ENCODE measurements at places on chromosomes 5 and 9. TPM values are rescaled to one million over a fixed set of nuclear protein-coding genes. Genes with fewer than 3 reads are reported as not detected.

- no peak for DNase-seq
- no peak overlapping the region for H3K4me3 ChIP-seq
- H3K27ac ChIP-seq, result no peak overlapping the region
- H3K36me3 ChIP-seq, result no peaks in the 10 kb centered on the region
- H3K4me1 ChIP-seq, result peaks cover 8% of the 10 kb centered on the region
- H3K27me3 ChIP-seq, result peaks cover 41% of the 10 kb centered on the region
These were observed 4.8 kb downstream of the GAS1 start for GRCh38 chr9:86942281-86943200.

DNA sequence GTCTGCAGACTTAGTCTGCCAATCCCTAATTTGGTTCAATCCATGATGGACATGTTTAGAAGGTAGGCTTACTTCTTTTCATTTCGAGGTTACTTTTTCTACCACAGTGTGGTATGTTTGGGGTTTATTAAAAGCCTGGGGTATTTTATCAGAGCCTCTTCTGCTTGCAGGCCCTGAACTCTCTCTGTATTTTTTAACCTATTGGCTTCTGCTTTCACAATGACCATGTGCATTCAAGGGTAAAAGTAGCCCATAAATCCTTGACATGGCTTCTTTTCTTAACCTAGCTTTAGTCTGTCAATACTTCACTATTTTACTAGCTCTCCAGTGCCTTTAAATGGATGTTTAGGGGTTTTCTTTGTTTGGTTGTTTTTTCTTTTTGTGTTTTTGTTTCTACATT lies 286.6 kb downstream of the FER start:
- no peaks in the 10 kb centered on the region for H3K27me3 ChIP-seq
- no peak overlapping the region for H3K27ac ChIP-seq
- H3K36me3 ChIP-seq, result no peaks in the 10 kb centered on the region
- H3K4me3 ChIP-seq, result no peak overlapping the region
- DNase-seq, result no peak
- no peaks in the 10 kb centered on the region for H3K4me1 ChIP-seq

DNA sequence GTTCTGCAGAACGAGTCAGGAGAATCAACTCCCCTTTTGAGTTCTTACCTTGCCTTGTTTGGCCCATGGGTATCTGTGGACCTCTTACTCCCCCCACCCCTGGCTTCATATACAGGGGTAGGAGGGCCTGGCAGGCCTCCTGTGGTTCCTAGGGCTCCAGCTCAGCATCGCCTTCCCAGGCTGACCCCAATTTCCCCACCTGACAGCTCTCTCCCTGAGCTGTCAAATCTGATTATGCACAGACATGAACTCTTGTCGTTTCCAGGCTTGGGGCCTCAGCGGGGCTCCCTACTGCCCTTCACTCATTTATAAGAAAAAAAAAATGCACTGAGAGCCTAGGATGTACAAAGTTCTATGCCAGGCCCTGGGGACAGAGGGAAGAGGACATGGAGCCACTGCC lies 67.9 kb downstream of the PTPN3 start:
- H3K27ac ChIP-seq, result no peak overlapping the region
- H3K27me3 ChIP-seq, result no peaks in the 10 kb centered on the region
- H3K4me3 ChIP-seq, result no peak overlapping the region
- H3K36me3 ChIP-seq, result no peaks in the 10 kb centered on the region
- no peaks in the 10 kb centered on the region for H3K4me1 ChIP-seq

DNA sequence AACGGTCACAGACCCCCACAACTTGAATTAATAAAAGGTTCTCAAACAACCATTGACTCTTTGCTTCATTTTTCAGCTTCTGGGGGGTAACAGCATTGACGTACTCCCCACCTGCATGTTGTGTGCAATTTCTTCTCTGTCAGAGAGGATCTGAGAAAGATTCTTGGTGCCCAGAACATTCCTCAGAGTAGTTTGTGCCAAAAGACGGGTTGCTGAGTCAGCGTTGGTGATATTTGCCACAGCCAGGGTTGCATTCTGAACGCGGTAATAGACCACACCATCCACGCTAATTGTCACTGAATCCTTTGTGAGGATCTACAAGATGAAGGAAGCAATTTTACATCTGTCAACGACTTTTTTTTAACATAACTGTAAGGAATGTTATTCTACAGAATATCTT lies 21.0 kb downstream of the STOM start:
- no peak for DNase-seq
- no peak overlapping the region for H3K27ac ChIP-seq
- H3K27me3 ChIP-seq, result no peaks in the 10 kb centered on the region
- H3K4me1 ChIP-seq, result no peaks in the 10 kb centered on the region

DNA sequence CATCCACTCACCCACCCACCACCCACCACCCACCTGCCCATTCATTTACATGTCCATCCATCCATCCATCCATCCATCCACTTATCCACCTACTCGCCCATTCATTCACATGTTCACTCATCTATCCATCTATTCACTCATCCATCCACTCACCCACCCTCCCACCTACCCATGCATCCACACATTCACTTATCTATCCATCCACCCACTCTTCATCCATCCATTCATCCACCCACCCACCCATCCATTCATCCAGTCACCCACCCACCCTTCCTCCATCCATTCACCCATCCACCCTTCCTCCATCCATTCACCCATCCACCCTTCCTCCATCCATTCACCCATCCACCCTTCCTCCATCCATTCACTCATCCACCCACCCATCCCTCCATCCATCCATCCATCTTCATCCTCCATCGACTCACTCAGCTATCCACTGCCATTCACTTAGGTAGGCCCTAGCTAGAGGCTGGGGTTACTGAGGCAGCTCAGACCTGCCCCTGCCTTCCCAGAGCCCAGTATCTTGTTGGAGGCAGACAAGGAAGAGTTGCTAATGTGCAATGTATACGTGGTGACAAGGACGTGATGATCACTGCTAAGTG lies 12.7 kb downstream of the TSPAN17 start:
- H3K4me3 ChIP-seq, result no peak overlapping the region
- DNase-seq, result no peak
- no peaks in the 10 kb centered on the region for H3K27me3 ChIP-seq
- peaks cover 30% of the 10 kb centered on the region for H3K4me1 ChIP-seq

- no peak for DNase-seq
- H3K4me3 ChIP-seq, result no peak overlapping the region
- no peak overlapping the region for H3K27ac ChIP-seq
- H3K27me3 ChIP-seq, result no peaks in the 10 kb centered on the region
- peaks cover 15% of the 10 kb centered on the region for H3K36me3 ChIP-seq
These were observed 21.6 kb downstream of the SLC46A2 start for GRCh38 chr9:112869041-112869529.

DNA sequence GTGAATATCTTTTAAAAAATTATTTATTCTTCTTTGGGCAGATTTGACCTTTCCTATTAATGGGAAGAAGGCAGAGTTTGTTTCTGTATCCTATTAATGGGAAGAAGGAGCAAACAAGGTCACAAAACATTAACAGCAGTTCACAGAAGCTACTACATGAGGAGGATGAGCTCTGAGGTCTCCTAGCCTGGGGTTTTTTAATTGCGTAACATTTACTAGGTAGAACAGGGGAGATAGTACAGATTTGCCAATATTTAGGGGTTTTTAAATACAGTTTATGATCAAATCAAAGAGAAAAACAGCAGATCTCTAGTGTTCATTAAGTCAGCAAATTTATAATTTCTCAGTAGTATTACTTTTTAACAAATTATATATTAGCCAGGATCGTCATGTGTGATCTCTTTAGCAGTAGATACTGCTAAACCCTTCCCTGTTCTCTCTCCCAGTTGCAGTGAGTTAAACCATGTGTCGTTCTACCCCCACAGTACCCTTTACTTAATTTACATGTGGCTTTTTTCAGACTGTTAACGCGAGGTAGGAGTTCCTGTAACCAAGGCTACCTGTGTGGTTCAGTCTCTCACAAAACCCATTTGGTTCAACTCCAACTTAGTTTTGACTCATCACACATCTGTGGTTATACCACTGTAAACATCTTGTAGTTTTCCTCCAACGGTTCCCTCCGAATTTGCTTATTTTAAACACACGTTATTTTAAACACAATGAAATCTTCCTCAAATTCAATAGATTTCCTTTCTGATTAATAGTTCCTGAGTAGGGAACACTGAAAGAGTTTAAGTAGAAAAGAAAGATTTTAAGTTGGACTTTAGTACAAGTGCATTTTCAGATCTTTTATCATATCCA lies 13.3 kb downstream of the SLC25A46 start:
- peaks cover 45% of the 10 kb centered on the region for H3K36me3 ChIP-seq
- H3K4me1 ChIP-seq, result no peaks in the 10 kb centered on the region

GRCh38 chr5:34584165-34584564 lies 72.0 kb upstream of the RAI14 start:
- no peaks in the 10 kb centered on the region for H3K27me3 ChIP-seq
- no peaks in the 10 kb centered on the region for H3K36me3 ChIP-seq
- H3K4me3 ChIP-seq, result no peak overlapping the region
- no peaks in the 10 kb centered on the region for H3K4me1 ChIP-seq
- H3K27ac ChIP-seq, result no peak overlapping the region

GRCh38 chr5:147708708-147709107 lies 73.8 kb downstream of the JAKMIP2 start:
- DNase-seq, result no peak
- H3K4me3 ChIP-seq, result no peak overlapping the region
- no peaks in the 10 kb centered on the region for H3K36me3 ChIP-seq
- H3K27ac ChIP-seq, result no peak overlapping the region
- H3K4me1 ChIP-seq, result no peaks in the 10 kb centered on the region

GRCh38 chr9:36268007-36268427 lies 9.8 kb upstream of the GNE start:
- DNase-seq, result no peak
- no peaks in the 10 kb centered on the region for H3K27me3 ChIP-seq
- H3K36me3 ChIP-seq, result no peaks in the 10 kb centered on the region
- H3K27ac ChIP-seq, result no peak overlapping the region

- H3K36me3 ChIP-seq, result no peaks in the 10 kb centered on the region
- no peaks in the 10 kb centered on the region for H3K27me3 ChIP-seq
- no peak overlapping the region for H3K27ac ChIP-seq
- no peak overlapping the region for H3K4me3 ChIP-seq
These were observed 1534.3 kb downstream of the MAT2B start for GRCh38 chr5:165039748-165040147.

- no peaks in the 10 kb centered on the region for H3K27me3 ChIP-seq
- no peak for DNase-seq
- H3K4me1 ChIP-seq, result no peaks in the 10 kb centered on the region
- H3K4me3 ChIP-seq, result no peak overlapping the region
These were observed 34.3 kb downstream of the ZNF462 start for GRCh38 chr9:106897236-106897635.

GRCh38 chr5:132325691-132326090 lies 31.5 kb downstream of the SLC22A4 start:
- no peaks in the 10 kb centered on the region for H3K36me3 ChIP-seq
- H3K27me3 ChIP-seq, result no peaks in the 10 kb centered on the region
- no peak overlapping the region for H3K27ac ChIP-seq
- no peak for DNase-seq
- no peaks in the 10 kb centered on the region for H3K4me1 ChIP-seq

- H3K4me1 ChIP-seq, result no peaks in the 10 kb centered on the region
- DNase-seq, result no peak
- no peak overlapping the region for H3K4me3 ChIP-seq
- H3K36me3 ChIP-seq, result no peaks in the 10 kb centered on the region
- peaks cover 12% of the 10 kb centered on the region for H3K27me3 ChIP-seq
- no peak overlapping the region for H3K27ac ChIP-seq
These were observed 90.2 kb downstream of the FOXD1 start for GRCh38 chr5:73358366-73358765.

GRCh38 chr5:6634788-6635430 lies 1.7 kb downstream of the SRD5A1 start:
- peaks cover 28% of the 10 kb centered on the region for H3K4me1 ChIP-seq
- no peak overlapping the region for H3K4me3 ChIP-seq
- H3K27me3 ChIP-seq, result no peaks in the 10 kb centered on the region
- no peak overlapping the region for H3K27ac ChIP-seq

DNA sequence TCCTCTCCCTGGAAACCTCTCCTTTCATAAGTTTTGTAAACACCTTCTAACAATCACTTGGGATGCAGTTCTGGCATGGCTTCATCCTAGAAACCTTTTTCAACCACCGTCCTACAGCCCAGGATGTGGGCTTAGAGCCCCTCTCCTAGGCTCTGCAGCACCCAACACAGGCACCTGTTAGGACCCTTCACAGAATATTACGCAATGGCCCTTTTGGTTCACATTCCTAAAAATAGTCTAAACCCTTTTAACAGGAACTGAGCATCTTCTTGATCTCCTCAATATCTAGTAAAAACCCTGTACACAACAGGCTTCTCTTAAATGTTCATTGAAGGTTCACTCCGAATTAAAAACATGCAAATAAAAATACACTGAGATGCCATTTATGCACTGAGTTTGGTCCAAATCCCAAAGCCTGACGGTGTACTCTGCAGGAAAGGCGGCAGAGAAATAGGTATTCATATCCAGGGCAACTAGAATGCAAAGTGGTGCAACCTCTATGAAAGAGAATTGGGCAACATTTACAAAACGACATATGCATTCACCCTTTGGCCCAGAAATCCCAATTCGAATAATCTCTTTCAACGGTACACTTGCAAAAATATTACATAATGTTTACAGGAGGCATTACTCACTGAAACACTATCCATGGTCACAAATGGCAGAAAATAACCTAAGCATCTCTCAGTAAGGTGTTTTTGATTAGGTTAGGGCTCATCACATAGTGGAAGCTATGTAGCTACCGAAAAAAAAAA lies 169.3 kb downstream of the SEMA5A start:
- H3K27me3 ChIP-seq, result no peaks in the 10 kb centered on the region
- H3K27ac ChIP-seq, result no peak overlapping the region
- H3K4me1 ChIP-seq, result no peaks in the 10 kb centered on the region
- H3K36me3 ChIP-seq, result no peaks in the 10 kb centered on the region
- no peak overlapping the region for H3K4me3 ChIP-seq

DNA sequence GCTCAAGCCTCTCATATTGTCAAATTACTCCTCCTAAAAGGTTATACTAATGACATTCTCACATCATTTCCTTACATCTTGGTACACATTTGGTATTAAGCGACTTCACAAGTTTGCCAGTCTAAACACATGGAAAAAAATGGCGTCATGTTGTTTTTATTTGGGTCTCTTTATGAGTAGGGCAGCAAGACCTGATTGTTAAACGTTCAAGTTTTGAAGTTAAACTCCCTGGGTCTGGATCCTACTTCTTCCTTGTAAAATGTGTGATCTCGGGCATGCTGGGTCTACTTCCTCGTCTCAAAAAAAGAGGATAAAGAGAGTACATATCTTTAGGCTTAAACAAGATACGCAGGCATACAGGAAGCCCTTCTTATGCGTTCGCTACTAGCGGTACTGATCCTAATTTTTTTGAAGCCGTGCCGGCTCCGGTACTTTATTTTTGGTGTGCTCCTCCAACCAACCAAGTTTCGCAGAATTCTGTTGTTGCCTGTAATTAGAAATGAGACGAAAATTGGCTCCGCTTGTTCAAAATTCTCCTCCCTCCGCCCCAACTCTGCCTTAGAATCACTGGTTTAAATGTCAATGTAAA lies 596 bp upstream of the CDC37L1 start:
- no peaks in the 10 kb centered on the region for H3K27me3 ChIP-seq
- peaks cover 17% of the 10 kb centered on the region for H3K4me1 ChIP-seq
- peak overlapping the region; percentile 82 for H3K4me3 ChIP-seq
- DNase-seq, result no peak
- peaks cover 7% of the 10 kb centered on the region for H3K36me3 ChIP-seq
- H3K27ac ChIP-seq, result peak overlapping the region; percentile 89

- DNase-seq, result peak; percentile 73
- no peaks in the 10 kb centered on the region for H3K36me3 ChIP-seq
- H3K27me3 ChIP-seq, result no peaks in the 10 kb centered on the region
- no peak overlapping the region for H3K27ac ChIP-seq
- H3K4me1 ChIP-seq, result peaks cover 20% of the 10 kb centered on the region
- peak overlapping the region; percentile 47 for H3K4me3 ChIP-seq
These were observed 125.1 kb downstream of the C9orf50 start for GRCh38 chr9:129495620-129496472.

QRFP gene
- total RNA-seq, result not detected

STK32A gene
- not detected for total RNA-seq

CSNK1G3 gene
- 140 TPM for total RNA-seq

ADAMTS13 gene
- 3.3 TPM for total RNA-seq

FOXD4 gene
- 0.89 TPM for total RNA-seq

SLC6A19 gene
- total RNA-seq, result not detected

LCNL1 gene
- not detected for total RNA-seq

ANKRD34B gene
- not detected for total RNA-seq

FGF1 gene
- not detected for total RNA-seq
